Left ventricle myocardium superior (tissue), 1 donor: ENCODE measurements at places on chromosomes 5 and 9. TPM values are rescaled to one million over a fixed set of nuclear protein-coding genes. Genes with fewer than 3 reads are reported as not detected.

- DNase-seq, result no peak
Observed at GRCh38 chr9:99860266-99860665, 38.6 kb downstream of the NR4A3 start.

DNA sequence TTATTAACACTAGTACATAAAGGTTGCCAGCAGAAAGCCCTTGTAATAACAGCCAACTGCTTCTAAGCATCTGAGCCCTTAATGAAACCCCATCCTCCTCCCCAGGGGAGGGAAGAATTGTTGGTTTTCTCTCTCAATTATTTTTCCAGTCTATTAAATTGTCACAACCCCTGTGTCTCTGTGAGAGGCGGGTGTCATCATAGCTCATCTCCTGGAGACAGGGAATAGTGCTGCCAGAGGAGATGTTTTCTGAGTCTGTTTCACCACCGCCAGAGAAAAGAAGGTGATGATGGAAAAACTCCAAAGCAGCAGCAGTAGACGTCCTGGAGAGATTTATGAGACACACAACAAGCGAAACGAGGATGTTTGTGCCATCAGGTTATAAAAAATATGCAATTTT is 271.1 kb upstream of the NMUR2 start:
- no peak for DNase-seq

DNA sequence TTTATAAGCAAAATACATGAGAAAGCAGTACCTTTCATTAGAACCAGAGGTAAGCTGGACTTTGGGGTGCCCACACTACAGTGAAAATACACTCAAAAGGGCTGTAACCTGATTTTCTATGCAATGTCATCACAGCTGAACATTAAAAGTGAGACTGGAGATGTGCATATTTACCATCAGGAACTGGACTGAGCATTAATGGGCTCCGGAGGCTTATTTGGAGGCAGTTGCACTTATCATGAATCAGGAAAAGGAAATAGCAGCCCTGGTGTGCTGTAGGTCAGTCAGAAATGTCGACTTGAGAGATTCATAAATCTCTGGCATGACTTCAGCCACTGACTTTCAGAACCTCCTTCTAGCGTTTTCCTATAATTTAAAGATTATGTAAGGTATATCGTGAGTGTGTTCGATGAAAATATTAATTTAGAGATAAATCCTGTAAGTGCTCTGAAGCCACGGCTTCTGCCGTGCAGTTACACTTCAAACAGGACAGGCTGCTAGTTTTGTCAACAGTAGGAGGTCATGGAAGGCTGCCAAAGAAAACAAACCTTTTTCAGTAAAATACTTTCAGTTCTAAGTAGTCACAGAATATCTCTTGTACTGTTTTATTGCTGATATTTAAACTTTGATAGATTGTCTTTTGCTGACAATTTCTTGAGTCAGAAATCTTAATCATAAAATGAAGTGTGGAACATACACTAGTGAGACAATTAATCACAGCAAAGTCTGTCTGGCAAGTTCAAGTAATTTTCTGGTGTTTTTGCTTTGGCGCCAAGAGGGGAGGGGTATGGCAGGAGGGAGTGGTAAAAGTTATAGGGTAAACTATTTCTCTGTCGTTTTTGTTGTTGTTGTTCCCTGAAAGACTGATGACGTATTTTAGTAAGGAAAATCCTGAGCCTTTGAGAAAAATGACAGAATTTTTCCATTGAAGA is 939.7 kb downstream of the NR2F1-AS1 start:
- no peak for DNase-seq

DNA sequence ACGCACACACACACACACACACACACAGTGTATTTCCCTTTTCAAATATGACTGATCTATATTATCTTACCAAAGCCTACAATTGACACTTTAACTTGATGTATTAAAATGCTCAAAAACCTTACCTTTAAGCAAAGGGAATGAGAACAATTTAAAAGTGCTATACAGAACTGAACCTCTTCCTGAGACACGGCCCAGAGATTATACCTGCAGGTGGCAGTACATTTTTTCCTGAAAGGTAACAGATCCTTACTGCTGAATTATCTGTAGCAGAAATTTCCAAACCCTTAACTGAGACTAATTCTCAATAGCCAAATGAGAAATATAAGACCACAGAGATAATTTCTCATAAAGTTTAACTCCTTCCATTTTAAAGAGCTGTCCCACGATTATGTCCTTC is 91.1 kb downstream of the MYO10 start:
- no peak for DNase-seq

The BNC2 gene
- 6.3 TPM for total RNA-seq

The TLR4 gene
- total RNA-seq, result 14.4 TPM
